T-cell (primary cell): ENCODE measurements at places on chromosomes 2 and 18. TPM values are rescaled to one million over a fixed set of nuclear protein-coding genes. Genes with fewer than 3 reads are reported as not detected.

Gene ZNF521
- 0.51 TPM for total RNA-seq

Gene SYT4
- 0.23 TPM for total RNA-seq

Gene CDKL4
- not detected for total RNA-seq

Gene MYL12A
- total RNA-seq: 456 TPM

Gene HRH4
- 0.86 TPM for total RNA-seq

Gene SOX11
- not detected for total RNA-seq

Gene PSMG2
- total RNA-seq: 59.6 TPM

Gene RNF152
- total RNA-seq: 0.44 TPM

Gene SERPINB4
- not detected for total RNA-seq

Gene DSG3
- not detected for total RNA-seq

Gene GALNT14
- total RNA-seq: 0.29 TPM

Gene TCF7L1
- total RNA-seq: 0.07 TPM

Gene IL36B
- not detected for total RNA-seq

Gene C2orf81
- total RNA-seq: 5.0 TPM

Gene ZNF532
- total RNA-seq: 14.2 TPM

Gene GKN1
- total RNA-seq: not detected

Gene ACTG2
- total RNA-seq: 1.3 TPM

Gene CRACDL
- total RNA-seq: 2.0 TPM

Gene CYP1B1
- total RNA-seq: 0.66 TPM

Gene RANBP2
- 71.6 TPM for total RNA-seq

Gene SMC6
- 18.6 TPM for total RNA-seq

Gene HES6
- 2.8 TPM for total RNA-seq

Gene TNFRSF11A
- total RNA-seq: 4.6 TPM

Gene PLA2R1
- total RNA-seq: 0.20 TPM

Gene FOXI3
- not detected for total RNA-seq

Gene SERPINB2
- total RNA-seq: not detected

Gene ORC4
- 40.3 TPM for total RNA-seq

Gene CTLA4
- total RNA-seq: 11.9 TPM

Gene POU3F3
- total RNA-seq: not detected

Gene TSGA10
- 16.1 TPM for total RNA-seq

Gene WNT10A
- total RNA-seq: 6.1 TPM

Gene CABYR
- total RNA-seq: 1.3 TPM

Gene CYRIA
- 2.1 TPM for total RNA-seq

Gene GRB14
- not detected for total RNA-seq

Gene ANKAR
- 14.9 TPM for total RNA-seq

Gene DNAH7
- total RNA-seq: not detected

Gene HOXD12
- total RNA-seq: not detected

Gene PRKAG3
- not detected for total RNA-seq
